ENCODE measurements at places on chromosomes 11 and 22. TPM values are rescaled to one million over a fixed set of nuclear protein-coding genes. Genes with fewer than 3 reads are reported as not detected.

- DNase-seq = peak; percentile 62
Measured at GRCh38 chr11:64629796-64630562, 39.0 kb downstream of the SLC22A12 start.

- no peak for DNase-seq
Measured at GRCh38 chr11:133708547-133709051, 136.7 kb downstream of the SPATA19 start.

DNA sequence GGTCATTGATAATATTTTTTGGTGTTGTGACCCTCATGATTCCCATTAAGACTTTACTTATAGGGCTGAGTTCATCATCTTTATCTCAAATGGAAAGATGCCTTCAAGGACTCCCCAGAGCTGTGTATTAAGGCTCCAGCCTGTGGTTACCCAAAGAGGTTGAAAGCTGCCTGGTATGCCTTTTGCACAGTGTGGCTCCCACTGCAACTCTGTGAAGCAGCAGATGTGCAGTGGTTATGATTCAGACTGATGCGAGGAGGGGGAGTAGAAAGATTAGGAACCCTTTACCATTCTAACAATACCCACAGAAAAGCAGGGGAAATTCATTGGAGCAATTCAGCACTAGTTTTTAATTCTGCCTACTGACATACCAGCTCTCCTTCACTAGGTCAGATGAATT is 560.0 kb downstream of the INSC start:
- no peak for DNase-seq

DNA sequence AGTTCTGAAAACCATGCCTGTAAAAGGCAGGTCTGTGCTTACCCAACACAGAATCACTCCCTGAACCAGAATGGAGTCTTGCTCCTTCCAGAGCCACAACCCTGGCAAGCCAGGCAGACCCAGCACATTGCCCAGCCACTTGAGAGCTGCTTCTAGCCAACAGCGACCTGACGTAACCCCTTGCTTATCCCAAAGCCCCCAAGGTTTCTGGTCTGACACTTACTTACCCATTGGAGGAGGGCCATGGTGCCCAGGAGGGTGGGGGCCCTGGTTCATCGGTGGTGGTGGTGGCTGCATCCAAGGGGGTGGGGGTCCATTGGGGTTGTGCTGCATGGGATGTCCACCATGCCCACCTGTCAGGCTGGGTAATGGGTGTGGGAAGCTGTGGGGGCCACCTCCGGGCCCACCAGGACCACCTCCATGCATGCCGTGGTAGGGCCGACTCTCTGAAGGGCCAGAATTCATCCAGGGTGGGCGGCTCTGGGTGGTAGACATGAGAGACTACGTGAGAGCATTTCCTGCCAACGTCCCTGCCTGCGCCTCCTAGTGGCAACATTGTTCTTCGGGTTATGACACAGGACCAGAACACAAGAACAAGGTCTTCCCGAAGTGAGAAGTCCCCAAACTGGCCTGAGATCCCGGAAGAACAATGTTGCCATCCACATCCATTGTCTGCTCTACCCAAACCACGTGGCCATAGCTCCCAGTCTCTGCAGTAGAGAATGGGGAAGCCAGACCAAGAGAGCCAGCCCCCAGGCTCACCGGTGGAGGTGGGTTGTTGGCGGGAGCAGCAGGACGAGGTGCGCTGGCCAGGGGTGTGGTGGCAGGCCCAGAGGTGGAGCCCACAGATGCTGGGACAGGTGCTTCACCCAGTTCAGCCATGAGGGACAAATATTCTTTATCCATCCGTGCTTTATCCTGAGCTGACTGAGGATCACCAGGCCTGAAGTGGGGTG is 7.8 kb upstream of the PYGM start:
- DNase-seq = peak; percentile 72

DNA sequence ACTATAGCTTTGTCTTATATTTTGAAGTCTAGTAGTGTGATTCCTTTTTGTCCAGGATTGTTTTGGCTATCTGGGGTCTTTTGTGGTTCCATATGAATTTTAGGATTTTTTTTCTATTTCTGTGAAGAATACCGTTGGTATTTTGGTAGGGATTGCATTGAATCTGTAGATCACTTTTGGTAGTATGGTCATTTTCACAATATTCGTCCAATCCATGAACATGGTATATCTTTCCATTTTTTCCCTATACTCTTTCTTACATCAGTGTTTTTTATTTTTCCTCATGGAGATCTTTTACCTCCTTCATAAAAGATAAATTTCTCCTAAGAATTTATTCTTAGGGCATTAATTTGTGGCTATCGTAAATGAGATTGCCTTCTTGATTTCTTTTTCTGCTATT is 29.1 kb downstream of the MADD start:
- no peak for DNase-seq

GRCh38 chr11:111450480-111451320 is 61.5 kb downstream of the BTG4 start:
- no peak for DNase-seq

DNA sequence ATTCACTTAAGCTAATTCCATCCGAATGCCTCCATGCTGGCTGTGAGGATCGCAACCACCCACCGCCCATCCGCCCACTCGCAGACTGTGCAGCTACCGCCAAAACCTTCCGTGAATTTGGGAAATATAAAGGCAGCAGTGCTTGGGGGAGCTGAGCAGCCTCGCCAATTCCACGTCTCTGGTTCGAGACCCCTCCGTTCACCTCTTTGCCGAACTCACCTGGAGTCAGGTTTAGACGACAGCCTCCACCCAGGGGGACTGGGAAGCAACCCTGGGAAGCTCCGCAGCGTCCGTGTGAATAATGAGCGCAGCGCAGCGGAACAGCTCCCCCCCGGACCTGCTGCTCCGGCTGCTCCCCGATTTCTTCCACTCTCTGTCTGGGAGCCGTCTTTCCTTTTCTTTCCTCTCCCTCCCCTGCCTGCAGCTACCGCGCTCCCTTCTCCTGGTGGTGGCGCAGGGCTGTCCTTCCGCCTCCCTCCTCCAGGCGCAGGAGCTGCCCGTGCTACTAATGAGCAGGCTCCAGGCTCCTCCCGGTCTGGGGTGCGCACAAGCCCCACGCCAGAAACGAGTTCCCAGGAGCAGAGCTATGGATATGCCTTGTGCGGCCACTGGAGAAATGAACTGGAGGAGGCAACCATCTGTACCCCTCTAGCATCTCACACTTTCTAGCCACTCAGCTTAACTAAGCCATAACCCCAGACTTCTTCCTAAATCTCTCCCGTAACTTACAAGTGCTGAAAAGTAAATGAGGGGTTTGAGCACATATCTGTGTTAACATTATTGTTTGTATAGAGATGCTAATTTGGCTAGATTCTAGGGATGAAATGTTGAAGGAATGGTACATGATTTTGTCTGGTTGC is 107.3 kb downstream of the XKR3 start:
- no peak for DNase-seq

The GLB1L2 gene
- total RNA-seq = 5.2 TPM

The CADM1 gene
- total RNA-seq = 61.5 TPM

The OR51B4 gene
- 0.35 TPM for total RNA-seq

The IFITM1 gene
- total RNA-seq = 672 TPM

Measured in uterus (tissue), 4 donors.